Hematopoietic multipotent progenitor cell treated with erythropoietin and hydrocortisone succinate and interleukin-3 and kit ligand, for 8 days (in vitro differentiated cells): ENCODE measurements at places on chromosomes 1 and 21.
A peak's percentile ranks its signal among the peaks of the same experiment; 100 is the strongest.

GRCh38 chr1:172185211-172185610, 235.3 kb upstream of the C1orf105 start:
- no peak for DNase-seq

DNA sequence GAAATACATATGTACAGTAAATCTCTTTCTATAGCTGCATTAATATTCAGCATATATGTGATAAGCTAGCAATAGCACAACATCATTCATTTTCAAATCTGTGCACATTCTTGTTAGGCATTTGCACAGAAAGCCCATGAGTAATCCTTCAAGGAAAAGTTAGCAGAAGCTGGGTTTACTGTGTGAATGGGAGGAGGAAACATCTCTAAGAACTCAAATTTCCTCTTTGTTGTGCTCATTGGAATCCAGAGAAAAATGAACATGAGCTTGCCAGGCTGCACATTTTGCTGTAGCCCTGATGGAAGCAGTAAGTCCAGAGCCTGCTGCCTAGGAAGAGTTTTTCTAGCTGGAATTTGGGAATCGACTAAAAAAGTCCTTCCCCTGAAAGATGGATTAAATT, 214.2 kb upstream of the FOXD3 start:
- no peak for DNase-seq

DNA sequence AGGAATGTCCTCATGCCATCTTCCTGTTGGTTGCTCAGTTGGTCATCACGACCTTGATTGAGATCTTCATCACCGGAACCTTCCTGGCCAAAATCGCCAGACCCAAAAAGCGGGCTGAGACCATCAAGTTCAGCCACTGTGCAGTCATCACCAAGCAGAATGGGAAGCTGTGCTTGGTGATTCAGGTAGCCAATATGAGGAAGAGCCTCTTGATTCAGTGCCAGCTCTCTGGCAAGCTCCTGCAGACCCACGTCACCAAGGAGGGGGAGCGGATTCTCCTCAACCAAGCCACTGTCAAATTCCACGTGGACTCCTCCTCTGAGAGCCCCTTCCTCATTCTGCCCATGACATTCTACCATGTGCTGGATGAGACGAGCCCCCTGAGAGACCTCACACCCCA, 42.9 kb downstream of the KCNJ15 start:
- no peak for DNase-seq

GRCh38 chr1:34419663-34420136, 243.0 kb downstream of the C1orf94 start:
- DNase-seq: no peak

GRCh38 chr1:37433171-37433570, 41.2 kb upstream of the ZC3H12A start:
- DNase-seq: no peak

DNA sequence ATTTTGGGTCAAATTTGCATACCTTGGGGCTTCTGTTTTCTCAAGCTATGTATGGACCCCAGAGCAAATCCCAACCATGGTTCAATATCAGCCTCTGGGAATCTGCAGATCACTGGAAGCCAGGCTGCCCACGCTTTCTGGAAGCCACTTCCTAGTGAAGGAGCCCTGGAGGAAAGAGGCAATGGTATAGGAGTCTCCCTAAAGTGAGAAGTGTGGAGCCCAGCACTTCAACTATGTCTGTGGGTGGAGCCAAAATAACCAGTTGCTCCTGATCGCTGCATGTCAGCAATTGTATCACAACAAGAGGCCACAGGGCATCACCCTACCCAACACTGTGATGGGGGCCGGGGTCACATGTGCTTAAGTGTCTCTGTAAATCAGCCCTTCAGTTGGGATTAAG, 26.9 kb downstream of the ETS2 start:
- DNase-seq: no peak

- no peak for DNase-seq
Observed at GRCh38 chr1:39508857-39509305, 17.4 kb downstream of the BMP8A start.

GRCh38 chr1:117009132-117009531, 7.6 kb downstream of the CD101 start:
- no peak for DNase-seq

- DNase-seq: no peak
Observed at GRCh38 chr1:182181167-182181572, 119.7 kb upstream of the ZNF648 start.

GRCh38 chr1:185450060-185450788, 133.2 kb upstream of the IVNS1ABP start:
- no peak for DNase-seq

DNA sequence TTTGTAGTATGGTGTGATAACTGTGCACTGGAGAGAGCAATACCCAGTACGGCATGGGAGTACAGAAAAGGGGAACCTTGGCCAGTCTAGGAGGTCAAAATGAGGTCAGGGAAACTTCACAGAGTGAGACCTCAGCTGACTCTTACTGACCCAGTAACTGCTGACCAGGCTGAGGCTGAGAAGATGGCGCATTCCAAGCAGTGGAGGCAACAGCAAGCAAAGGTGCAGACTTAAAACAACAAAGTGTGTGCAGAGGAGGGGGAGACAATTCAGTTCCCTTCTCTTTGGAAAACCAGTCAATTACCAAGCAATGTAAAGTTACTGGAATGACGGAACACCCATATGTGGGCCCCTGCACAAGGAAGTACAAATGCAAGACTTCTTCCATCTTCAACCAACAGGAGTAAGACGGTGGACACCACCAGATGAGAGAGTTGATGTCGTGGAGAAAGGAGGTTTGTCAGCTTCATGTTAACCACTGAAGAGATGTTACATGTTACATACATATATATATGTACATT, 54.6 kb upstream of the PRDX6 start:
- DNase-seq: no peak

DNA sequence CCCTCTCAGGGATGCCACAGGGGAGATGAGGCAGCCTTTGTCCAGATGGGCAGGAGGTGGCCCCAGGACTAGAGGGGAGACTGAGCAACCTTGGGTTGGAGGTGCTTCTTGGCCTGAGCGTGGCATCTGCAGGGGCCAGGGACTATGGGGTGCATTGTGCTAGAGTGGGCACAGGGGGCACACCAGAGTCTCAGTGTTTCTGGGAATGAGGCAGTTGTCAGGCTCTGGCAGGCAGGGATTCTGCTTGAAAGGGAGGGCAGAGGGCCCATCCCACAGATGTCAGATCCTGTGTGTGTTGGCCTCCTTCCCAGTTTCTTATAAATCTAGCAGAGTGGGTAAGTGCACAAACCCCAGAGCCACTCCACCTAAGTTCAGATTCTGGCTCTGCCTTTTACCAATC, 13.7 kb downstream of the LGR6 start:
- peak; percentile 35 for DNase-seq

DNA sequence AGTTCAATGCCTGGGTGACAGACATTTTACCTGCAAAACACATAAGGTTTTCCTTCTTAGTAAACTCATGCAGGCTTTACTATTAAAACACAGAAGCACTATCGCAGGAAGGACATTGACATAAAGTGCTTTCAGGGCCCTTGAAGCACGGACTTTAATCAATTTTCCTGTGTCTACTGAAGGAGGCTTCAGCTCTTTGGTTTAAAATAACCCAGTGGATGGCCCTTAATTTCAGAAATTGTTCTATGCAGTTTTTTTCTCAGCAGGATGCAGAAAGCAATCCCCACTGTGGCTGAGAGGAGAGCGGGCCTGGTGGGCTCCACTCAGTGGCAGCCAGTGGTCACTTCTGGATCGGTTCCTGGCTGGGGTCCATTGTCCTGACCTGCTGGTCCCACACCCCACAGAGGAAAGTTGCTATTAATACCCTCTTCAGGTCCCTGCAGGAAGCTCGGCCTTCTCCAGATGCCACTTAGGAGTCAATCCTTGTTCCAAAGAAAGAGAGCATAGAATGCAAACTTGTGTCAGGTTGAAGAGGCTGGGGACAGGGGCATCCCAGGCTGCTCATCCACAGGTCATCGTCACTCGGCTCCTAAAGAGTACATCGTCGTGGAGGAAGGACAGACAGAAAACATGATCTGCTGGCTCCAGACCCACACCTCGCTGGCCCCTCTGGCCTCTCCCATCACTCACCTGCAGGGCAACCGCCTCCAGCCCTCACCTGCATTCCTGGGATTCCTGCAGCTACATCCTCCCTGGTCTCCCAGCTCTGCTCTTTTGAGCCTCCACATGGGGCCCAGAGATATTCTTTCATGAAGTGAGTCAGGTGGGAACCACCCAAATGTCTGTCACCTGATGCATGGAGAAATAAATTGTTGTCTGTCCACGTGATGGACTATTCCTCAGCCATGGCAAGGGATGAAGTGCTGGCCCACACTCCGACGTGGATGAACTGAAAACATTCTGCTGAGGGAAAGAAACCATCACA, 153.1 kb downstream of the PSMG1 start:
- no peak for DNase-seq

DNA sequence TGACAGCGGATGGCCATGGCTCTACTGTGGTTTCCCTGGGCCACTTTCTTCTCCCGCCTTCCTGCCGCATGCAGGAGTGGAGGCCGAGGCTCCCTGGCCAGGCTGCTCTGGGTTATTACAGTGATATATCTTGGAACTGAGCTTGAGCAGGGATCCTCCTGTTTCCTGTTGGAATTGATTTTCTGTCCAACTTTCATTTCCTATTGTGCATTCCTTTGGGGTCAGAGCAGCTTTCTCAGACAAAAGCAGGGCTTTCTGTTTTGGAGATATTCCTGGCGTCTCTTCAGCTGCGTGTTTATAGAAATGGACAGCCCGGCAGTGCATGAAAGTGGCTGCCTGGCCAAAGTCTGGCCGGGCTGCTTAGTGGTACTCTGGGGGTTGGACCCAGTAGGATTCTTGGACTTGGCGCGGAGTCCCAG, 146.4 kb downstream of the KIF26B start:
- no peak for DNase-seq

GRCh38 chr1:197314682-197315081, 46.6 kb downstream of the CRB1 start:
- DNase-seq: no peak

DNA sequence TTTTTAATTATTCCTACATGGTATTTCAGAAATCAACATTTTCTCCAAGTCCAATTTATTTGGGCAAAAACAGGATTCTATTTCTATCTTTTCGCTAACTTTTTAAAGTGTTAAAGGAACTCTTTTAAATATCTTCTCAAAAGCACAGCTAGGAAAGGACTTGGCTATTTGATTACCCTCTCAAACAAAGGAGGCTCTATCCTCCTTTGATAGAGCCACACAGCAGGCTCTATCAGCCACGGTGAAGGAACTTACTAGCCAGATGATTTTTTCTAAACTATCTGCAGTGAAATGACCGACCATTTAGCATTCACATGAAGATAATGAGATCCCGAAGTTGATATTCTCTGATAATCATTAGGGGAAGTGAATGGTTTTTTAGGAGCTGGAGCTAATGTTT, 9.1 kb downstream of the ANGPTL7 start:
- no peak for DNase-seq

- peak; percentile 25 for DNase-seq
Observed at GRCh38 chr1:12275370-12275769, 45.5 kb downstream of the VPS13D start.

DNA sequence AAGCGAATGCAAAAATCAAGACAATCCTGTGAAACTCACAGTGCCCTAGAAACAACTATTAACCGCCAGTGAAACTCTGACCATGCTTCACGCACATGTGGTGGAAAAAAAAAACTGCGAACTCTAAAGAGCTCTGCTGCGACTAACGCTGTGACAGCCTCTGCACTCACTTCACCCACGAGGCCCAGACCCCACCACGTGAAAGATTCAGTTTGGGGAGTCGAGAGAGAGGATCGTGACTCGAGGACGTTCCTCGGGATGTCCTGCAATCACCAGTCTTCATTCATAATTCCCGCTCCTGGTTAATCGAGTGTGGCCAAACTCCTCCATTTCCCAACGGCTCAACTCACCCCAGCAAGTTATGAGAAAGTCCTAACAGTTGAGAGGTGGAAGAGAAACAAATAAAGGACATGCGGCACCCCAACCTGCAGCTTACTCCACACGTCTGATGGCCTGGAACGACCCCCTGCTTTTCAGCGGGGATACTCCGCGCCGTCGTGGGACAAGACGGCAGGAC, 1.1 kb downstream of the SERBP1 start:
- peak; percentile 60 for DNase-seq

GRCh38 chr1:42822800-42823392, 5.7 kb upstream of the SVBP start:
- DNase-seq: peak; percentile 66

GRCh38 chr21:35909456-35910223, 150.7 kb downstream of the SETD4 start:
- no peak for DNase-seq

GRCh38 chr1:214439352-214440119, 111.9 kb downstream of the PTPN14 start:
- DNase-seq: peak; percentile 46

DNA sequence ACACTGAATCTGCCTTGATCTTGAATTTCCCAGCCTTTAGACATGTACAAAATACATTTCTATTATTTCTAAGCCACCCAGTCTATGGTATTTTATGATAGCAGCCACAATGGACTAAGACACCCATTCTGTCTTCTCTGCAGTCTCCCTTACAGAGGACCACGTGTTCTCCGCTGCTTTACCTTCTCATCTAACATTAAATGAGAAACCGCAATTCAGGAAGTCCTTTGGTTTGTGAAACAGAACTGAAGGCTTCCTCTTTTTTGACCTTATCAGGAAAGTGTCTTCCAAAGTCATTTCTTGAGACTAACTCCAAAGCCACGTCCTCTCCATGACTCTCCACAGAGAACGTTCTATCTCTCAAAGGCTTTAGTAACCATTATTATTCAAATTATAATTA, 560.1 kb downstream of the OMA1 start:
- DNase-seq: peak; percentile 2

DNA sequence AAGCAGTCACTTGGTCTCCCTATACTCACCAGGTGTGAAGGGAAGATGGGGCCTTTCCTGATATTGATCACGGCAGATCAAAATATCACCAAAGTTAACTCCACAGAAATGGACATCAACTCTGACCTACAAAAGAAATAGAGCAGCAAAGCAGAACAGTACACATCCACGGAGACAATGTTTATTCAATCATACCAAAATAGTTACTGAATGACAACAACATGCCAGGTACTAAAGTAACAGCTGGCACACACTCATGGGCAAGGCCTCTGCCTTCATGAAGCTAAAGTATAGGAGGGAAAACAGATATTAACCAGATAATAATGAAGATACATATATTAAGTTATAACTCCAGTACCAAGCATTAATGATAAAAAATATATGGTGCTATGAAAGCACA, 59.2 kb upstream of the RASAL2 start:
- no peak for DNase-seq

- DNase-seq: no peak
Observed at GRCh38 chr1:7538033-7538432, 233.1 kb upstream of the VAMP3 start.
